ENCODE measurements at places on chromosomes 2 and 18. TPM values are rescaled to one million over a fixed set of nuclear protein-coding genes. Genes with fewer than 3 reads are reported as not detected.

- DNase-seq, result no peak
Observed at GRCh38 chr2:21165350-21165749, 41.6 kb downstream of the TDRD15 start.

- DNase-seq, result no peak
Observed at GRCh38 chr18:48020337-48021250, 90.1 kb upstream of the SMAD2 start.

DNA sequence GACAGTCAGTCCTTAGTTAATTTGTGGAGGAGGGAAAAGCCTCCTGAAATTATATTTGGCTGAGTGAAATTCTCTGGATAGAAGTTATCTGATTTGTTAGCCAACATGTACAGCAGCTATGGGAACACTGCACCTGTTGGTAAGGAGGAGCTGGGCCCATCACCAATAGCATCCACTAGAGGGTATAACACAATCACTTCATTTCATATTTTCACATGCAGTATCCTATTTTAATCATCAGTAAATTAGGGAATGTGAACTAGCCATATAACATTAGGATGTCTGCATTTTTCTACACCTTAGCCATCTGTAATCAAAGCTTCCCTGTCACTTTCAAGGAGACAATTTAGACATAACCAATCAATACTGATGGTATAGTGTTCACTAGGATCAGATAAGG lies 818.4 kb upstream of the CDH2 start:
- DNase-seq, result no peak

DNA sequence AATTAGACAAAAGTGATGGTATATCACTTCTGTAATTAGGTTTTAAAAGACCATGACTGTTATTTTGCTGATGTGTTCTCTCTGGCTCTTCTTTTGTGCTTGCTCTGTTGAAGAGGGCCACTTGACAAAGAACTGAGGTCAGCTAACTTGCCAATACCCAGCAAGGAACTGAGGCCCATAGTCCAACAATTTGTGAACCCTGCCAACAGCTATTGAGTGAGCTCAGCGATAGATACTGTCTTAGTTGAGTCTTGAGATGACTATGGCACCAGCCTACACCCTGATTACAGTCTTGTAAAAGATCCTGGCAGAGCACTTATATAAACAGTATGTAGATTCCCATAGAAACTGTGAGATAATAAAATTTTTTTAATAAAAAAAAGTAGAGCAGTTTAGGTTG lies 103.0 kb downstream of the BMPR2 start:
- no peak for DNase-seq

GRCh38 chr2:145792745-145793144 lies 1272.8 kb upstream of the ZEB2 start:
- no peak for DNase-seq

GRCh38 chr2:124395961-124396360 lies 370.9 kb downstream of the CNTNAP5 start:
- DNase-seq, result no peak

DNA sequence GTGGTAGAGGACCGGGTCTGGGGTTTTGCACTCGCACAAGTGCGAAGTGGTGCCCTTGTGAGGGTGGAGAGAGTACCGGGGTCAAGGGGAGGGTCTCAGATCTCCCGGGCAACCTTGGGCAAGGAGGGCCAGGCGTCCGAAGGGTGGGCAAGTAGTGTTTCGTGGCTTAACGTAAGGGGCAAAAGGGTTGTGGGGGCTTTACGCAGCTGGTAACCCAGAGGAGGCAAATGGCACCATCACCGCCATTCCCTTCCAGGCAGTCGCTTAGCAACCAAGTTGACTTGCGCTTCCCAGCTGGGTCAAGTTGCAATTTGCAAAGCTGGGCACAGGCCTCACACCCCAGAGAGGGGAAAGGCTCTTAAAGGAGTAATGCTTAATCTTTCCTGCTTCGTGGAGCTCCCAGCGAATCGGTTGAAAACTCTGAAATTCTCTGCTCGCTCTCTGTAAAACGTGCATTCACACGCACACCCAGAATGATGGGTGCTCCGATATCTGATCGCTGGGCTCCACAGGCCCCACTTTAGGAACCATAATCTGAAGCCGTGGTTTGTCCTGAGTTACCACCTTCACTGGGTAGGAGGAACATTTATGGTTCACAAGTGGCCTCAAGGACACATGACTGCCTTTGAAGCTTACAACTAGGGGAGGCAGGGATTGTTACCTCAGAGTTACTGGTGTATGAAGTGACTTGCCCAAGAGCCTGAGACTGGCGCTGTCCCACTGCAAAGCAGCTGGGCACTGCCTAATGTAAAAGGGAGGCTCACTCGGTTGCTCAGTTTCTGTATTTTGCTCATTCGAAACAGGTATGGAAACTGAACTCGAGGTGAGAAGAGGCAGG lies 127.9 kb downstream of the UXS1 start:
- no peak for DNase-seq

- peak; percentile 65 for DNase-seq
Observed at GRCh38 chr2:239934571-239935171, 90.5 kb downstream of the NDUFA10 start.

- DNase-seq, result no peak
Observed at GRCh38 chr18:63164396-63164795, 155.2 kb downstream of the BCL2 start.

DNA sequence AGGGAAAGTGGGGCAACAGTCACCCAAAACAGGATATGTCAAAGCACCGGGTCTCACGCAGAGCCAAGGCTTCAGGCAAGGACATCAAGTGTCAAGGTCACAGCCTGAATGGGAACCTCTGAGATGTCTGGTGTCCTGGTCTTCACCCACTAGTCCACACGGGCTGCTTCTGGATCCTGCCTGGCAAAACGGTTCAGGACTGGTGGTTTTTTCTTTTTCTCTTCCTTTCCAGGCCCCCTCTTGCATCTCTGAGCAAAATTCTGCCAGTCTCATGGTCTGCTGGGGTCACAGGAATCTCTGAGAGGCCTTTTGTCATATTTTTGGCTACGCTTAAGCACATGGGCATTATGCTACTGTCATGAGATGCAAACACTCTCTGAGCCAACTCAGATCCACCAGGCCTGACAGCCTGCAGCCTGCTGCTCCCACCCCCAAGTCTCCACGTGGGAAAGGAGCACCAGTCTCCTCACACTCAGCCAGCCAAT lies 518.2 kb upstream of the ZEB2 start:
- no peak for DNase-seq

DNA sequence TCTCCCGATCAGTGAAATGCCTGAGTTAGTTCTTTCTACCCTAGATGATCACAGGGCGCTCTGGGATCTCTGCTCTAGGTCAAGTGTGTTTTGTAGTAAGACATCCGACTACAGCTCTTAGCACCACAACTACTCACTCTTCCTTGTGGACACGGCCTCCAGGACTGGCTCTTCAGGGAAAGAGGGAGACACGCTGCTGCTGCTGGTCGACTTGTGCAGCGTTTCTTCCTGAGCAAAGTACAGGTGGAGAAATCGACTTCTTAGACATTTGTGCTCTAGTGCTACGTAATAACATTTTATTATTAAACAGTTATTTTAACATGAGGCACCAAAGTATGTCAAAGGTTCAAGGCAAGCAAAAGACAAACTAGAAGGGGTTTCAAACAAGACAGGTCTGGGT lies 57.0 kb downstream of the PRELID3A start:
- no peak for DNase-seq

- no peak for DNase-seq
Observed at GRCh38 chr2:197606180-197606579, 69.2 kb downstream of the RFTN2 start.

DNA sequence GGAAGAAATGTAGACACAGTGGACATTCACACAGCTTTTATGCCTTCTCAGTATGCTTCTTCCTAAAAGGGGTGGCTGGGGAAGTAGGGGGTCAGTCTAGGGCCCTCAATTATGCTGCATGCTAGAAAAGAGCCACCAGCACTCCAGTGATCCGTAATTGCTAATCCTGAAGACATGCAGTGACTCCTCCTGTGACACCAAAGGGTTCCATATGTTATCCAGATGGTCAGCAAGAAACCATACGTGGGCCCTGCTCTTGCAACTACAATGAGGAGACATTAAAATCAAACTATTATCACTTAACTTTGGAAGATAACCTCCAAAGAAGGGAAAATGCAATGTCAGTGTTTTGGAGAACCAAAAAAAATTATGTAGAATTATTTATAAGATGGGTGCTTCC lies 143.4 kb upstream of the LYPD1 start:
- DNase-seq, result no peak

DNA sequence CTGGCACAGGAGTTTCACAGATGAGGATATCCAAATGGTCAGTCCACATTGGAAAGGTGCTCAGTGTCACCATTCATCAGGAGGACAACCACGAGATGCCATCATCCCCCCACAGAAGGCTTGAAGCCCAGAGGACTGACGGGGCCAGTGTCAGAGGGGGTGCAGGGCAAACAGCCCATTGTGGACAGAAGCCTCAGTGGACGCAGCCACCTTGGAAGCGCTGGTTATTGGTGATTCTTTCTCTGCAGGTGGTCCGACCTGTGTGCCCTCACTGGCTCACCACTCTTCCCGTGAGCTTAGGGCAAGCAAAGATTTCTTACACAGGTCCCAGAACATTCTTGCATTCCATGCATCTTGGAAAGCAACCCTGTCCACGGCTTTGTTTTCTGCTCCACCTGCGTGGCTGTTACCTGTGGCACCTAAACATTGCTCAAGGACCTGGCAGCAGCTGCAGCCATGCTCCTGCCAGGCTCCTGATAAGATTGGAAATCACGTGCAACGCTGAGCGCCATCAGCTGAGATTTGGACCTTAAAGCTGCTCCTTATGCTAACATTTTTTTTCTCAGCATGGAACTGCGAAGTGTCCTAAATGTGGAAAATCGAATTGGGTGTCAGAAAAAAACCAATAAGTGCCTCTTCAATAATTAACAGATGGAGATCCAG lies 110.9 kb upstream of the CTDP1 start:
- DNase-seq, result no peak

- DNase-seq, result no peak
Observed at GRCh38 chr2:54638103-54638502, 85.4 kb upstream of the EML6 start.

- no peak for DNase-seq
Observed at GRCh38 chr2:68862889-68863288, 8.3 kb downstream of the BMP10 start.

GRCh38 chr2:215966951-215967350 lies 46.4 kb downstream of the MREG start:
- no peak for DNase-seq

DNA sequence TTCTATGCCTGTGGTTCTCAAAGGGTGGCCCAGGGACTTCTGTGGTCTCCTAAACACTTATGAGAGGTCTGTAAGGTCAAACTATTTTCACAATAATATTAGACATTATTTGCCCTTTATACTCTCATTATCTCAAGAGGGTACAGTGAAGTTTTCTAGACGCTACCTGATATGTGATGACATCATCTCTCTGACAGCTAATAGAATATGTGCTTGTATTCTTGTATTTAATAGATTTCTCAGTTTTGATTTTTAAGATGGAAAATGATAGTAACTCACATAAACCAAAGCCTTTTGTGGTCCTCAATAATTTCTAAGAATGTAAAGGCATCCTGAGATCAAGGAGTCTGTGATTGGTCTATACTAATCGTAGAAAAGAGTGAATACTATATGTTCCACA lies 265.1 kb downstream of the ZNF521 start:
- DNase-seq, result no peak

DNA sequence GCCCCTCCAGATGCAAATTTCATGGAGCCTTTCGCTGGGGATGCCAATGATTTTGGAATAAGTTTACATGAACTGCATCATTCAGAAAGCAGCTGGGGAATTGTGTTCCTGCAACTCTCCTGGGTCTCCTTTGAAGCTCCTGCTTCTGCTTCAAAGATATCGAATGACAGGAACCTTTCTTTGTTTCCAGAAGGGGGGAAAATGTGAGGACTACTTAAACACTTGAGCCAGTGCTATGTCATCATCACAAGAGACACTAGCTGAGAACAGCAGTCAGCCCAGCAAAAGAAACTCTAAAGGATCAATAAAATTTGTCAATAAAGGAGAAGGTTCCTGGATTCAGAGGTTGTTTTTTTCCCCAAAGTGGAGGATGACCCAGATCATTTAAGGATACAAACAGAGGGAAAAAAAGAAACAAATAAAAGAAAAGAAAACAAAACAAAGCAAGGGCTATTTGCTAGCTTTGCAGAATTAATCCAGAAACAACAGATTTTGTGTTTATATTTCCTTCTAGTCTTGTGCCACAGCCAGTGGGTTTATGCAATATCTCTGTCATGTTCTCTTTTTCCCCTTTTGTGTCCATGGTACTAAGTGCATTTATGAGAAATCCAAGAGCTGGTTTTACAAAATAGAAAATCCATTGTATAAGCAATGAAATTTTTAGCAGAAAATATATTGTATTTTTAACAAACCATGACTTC lies 463.7 kb downstream of the CDH2 start:
- no peak for DNase-seq

DNA sequence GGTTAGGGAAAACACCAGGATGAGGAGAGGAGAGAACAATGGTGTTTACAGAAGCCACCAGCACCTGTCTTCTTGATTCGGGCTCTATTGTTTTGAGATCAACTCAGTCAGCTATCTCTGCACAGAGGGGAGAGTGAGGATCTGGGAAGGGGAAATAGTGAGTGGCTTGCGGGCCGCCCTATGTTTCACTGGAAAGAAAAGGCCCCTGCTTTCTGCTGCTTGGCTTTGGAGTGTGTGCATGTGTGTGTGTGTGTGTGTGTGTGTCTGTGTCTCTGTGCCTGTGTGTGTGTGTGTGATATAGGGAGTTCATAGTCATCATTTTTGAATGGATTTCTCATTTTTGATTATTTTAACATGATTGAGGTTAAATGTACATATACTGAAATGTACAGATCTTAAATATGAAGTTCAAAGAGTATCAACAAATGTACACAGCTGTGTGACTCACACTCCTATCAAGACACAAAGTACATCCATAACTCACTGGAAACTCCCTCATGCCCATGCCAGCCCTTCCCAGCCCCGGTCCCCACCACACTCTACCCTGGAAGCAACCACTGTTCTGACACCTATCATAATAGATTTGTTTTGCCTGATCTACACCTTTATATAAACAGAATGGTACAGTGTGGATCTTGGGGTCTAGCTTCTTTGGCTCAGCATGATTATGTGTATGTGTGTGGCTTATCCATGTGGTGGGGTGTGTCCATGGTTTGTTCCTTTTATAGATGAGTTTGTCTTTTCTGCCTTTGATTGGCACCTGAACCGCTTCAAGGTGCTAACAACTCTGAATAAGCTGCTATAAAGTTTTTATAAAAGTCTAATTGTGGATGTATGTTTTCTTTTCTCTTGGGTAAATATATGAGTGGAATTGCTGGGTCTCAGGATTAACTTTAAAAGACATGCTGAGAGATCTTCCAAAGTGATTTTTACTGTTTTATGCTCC lies 258.3 kb downstream of the SETBP1 start:
- DNase-seq, result no peak

GRCh38 chr2:102002228-102002627 lies 10.5 kb downstream of the IL1R2 start:
- no peak for DNase-seq

The C2orf72 gene
- 27.7 TPM for total RNA-seq

The EPAS1 gene
- 3.7 TPM for total RNA-seq

The RGPD4 gene
- not detected for total RNA-seq

The KCNJ3 gene
- 13.9 TPM for total RNA-seq

The LYG2 gene
- not detected for total RNA-seq

The MYO5B gene
- total RNA-seq, result 9.8 TPM

The GPAT2 gene
- total RNA-seq, result 2.0 TPM

The UCN gene
- 1.2 TPM for total RNA-seq

The C2orf69 gene
- total RNA-seq, result 35.5 TPM

Measured in frontal cortex (tissue), 4 donors.